Progenitor cell of endocrine pancreas (in vitro differentiated cells): ENCODE measurements at places on chromosomes 1 and 21. TPM values are rescaled to one million over a fixed set of nuclear protein-coding genes. Genes with fewer than 3 reads are reported as not detected.

DNA sequence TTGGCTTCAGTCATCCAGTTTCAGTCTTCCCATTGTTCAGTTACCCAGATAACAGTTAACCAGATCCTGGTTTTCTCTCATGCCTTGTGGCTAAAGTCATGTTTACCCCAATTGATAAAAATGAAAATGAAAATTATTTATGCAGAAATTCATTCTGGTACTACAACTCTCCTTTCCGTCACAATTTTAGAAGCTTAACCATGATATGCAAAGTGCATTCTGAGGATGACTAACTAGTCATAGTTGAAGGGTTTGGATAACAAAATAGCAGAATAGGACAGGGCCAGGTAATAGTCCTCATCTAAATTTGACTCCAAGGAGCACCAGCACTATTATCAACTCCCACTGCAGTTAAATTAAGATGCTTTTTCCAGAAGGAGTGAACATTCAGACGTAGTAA, 94.7 kb downstream of the NTMT2 start:
- DNase-seq: no peak
- no peak overlapping the region for H3K27ac ChIP-seq
- no peak overlapping the region for H3K4me3 ChIP-seq

DNA sequence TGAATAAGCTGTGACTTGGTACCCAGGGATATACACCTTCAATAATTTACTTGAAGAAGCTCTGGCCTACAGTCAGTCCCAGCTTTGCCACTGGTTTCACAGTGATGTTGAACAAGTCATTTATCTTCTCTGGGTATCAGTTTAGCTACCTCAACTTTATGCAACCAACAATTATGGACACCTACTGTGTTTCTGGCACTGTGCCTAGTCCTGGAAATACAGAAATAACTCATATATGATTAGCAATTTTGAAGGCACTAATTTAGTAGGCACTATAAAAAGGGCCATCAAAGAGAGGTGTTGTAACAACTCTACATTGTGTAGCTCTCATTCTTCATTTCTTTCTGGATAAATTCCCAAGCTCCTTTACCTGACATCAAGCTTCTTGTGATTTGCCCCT, 88.6 kb upstream of the SPATA6 start:
- no peaks in the 10 kb centered on the region for H3K36me3 ChIP-seq
- no peak overlapping the region for H3K27ac ChIP-seq
- no peak overlapping the region for H3K4me3 ChIP-seq
- no peaks in the 10 kb centered on the region for H3K4me1 ChIP-seq
- peaks cover 4% of the 10 kb centered on the region for H3K27me3 ChIP-seq
- DNase-seq: no peak

DNA sequence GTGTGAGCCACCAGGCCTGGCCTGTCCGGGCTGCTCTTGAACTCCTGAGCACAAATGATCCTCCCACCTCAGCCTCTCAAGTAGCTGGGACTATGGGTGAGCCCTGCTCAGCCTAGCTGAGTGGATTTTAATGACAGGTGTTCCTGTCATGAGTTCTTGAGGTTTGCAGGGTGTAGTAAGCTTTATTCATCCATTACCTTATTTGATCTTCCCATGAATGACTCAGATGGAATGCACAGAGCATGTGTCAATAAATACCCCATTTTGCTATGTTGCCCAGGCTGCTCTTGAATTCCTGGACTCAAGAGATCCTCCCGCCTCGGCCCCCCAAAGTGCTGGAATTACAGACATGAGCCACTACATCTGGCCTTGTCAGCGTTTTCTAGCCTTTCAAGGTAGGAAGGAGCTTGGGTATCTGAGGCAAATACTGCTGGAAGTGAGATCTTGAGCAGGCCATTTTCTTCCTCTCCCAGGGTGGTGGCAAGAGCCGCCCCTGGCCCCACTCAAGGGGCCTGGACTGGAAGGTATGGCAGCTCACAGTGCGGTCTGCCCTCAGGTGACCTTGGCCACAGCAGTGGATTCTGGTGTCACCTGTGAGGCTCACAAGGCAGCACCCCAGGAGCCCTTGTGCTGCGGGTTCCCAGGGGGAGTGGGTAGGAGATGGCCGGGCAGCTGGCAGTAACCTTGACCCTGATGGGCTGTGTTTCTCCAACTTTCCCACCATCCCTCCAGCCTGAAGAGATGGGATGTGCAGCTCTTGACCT, 20.0 kb downstream of the PIK3CD start:
- no peaks in the 10 kb centered on the region for H3K36me3 ChIP-seq
- no peak for DNase-seq
- no peak overlapping the region for H3K4me3 ChIP-seq
- no peaks in the 10 kb centered on the region for H3K4me1 ChIP-seq

The HLX gene
- 0.48 and 0.53 TPM in 2 replicates for total RNA-seq

The PROK1 gene
- not detected in 2 replicates for total RNA-seq
